ENCODE measurements at places on chromosomes 12 and 14.

GRCh38 chr14:91947475-91948184 lies at the start of gene FBLN5:
Gene FBLN5 (minus strand): TSS chr14:91947694. CDS start chr14:91947229, 465 bp downstream.
- DNase-seq, result peak; percentile 32

DNA sequence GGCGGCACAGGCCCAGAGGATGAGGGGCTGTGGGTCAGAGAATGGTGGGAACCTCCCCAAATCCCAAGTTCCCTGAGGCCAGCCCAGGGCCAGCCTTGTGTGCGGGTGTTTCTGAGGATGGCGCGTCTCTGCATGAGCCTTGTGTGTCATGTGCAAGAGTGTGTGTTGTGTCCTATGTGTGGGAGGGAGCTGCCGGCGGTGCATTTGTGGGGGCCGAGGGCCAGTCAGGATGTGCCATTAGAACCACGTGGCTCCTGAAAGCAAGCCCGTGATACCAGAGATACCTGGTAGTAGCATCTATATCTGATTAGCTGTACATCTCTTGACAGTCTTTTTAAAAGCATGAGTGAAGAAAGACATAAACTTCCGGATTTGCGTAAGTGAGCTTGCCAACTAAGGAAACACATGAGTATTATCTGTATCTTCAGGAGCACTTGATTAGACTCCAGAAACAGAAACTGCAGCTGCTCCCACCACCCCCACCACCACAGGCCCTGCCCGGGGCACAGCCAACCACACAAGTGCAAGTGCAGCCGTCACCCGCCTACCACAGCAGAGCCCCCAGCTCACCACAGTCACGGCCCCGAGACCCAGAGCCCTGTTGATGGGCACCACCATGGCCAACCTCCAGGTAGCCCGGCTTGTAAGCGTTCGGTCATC lies 19.2 kb downstream of the DDX51 start:
- DNase-seq, result no peak

DNA sequence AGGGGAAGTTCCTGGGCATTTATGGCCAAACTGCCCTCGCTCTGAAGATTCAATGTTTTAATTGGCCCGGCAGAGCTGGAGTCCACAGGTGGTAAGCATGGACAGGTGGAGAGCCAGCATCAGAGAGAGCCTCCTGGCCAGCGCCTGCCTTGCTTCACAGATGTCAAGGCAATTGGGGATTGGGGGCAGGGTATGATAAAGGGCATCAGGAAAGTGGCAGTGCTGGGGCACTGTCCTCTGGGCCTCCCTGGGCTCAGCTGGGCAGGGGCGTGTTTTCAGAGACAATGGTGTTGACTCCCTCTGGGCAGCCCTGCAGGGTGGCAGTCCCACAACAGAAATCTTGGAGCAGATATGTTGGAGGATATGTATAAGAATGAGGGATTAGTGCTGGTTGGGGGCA lies 237.3 kb downstream of the CACNA1C start:
- DNase-seq, result no peak

DNA sequence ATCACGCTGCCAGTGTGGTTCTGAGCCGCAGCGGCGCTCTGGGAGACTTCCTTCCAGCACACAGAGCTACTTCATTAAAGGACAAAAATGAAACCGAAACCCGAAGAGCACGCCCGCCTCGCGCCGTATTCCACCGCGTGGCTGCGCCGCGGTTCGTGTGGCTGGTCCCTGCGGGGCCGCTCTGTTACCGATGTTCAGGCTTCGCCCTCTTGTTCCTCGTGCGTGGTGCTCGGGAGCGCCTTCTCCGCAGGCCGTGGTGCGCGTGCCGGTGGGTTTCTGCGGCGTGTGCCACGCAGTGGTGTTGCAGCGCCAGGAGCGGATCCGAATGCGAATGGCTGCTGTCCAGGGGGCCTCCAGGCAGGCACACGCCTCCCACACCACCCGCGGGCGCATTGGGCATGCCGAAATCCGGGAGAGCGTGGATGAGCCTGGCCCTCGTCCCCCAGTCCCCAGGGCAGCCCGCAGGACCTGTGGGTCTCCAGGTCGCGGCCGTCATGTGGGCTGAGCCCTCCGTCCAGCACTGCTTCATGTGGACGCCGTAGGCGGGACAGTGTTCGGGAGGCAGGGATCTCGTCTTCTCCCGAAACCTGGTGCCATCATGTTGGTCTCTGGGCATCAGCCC lies 91.2 kb downstream of the ADGRD1 start:
- DNase-seq, result no peak

- DNase-seq, result no peak
Measured at GRCh38 chr14:69572030-69572840, 2.4 kb downstream of the CCDC177 start.

GRCh38 chr14:49954171-49954631 lies 61.3 kb downstream of the ARF6 start:
- DNase-seq, result no peak

DNA sequence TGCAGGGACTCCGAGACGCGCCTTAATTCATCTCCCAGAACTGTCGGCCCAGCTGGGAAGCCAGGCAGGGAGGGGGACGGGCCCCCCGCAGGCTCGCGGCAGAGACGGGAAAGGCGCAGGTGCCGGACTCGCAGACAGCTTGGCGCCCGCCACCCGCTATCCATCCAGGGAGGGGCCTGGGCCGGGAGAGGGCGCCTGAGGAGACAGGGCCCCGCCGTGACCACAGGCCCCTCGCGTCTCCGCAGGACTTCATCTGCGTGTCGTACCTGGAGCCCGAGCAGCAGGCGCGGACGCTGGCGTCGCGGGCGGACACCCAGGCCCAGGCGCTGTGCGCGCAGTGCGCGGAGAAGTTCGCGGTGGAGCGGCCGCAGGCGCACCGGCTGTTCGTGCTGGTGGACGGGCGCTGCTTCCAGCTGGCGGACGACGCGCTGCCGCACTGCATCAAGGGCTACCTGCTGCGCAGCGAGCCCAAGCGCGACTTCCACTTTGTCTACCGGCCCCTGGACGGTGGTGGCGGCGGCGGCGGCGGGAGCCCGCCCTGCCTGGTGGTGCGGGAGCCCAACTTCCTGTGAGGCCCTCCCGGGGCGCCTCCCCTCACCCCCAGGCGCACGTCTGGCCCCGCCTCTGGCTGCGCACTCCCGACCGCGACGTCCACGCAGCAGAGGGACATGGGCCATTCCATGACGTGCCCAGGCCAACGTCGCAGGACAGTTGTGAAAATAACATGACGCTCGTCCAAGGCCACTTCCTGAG lies 60.6 kb downstream of the LGMN start:
- DNase-seq, result no peak

DNA sequence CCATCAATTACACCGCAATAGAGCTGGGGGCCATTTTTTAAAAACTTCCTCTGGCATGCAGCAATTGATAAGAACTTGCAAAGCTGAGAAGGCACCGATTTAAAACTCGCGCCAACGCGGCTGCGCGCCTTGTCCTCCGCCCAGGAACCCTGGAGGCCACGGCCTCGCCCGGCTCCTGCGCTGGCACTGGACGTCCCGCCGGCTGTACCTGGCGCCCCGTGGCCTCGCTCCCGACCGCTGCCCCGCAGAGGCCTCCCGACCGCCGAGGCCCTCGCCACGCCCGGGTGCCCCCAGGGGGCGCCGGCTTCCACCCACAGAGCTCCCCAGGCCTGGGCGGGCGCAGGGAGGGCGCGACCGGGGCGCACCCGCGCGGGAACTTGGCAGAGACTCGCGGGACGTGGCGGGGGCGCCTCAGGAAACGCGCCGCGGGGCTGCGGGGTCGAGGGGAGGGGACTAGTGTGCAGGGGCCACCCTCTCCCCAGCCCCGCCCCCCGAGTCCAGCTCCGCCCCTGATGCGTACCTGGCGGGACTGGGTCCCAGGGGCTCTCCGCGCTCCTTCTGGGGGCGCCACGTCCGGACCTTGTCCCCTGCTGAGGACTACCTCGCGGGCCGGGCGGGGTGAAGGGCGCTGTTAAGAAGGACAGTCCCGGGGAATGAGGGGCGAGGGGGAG lies 65.7 kb downstream of the TNFAIP2 start:
- DNase-seq, result no peak

GRCh38 chr14:66009089-66009488 lies 477.1 kb upstream of the CCDC196 start:
- DNase-seq, result no peak

DNA sequence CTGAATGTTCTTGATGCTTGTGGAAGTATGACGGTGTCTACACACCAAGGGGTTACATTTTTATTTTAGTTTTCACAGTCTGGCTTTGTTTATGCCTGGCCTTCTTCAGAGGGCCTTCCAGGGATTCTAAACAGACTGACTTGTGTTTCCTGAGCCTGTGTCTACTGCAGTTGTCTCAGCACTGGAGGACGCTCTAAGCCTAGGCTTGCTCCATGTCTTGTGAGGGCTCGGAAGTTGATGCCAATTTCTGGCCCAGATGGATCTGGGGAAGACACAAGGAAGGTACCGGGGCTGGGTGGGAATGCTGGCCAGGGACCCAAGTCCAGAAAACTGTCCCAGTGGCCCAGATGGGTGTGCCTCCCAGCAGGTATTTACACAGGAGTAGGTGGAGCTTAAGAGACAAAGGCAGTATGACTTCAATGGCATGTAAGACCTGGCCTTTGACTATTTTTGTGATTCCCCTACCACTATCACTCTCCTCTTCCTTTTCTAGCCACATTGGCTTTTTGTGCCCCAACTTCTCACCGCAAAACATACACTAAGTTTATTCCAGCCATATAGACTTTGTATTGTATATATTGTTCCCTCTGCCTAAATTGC lies 56.9 kb downstream of the GPR137C start:
- DNase-seq, result no peak

DNA sequence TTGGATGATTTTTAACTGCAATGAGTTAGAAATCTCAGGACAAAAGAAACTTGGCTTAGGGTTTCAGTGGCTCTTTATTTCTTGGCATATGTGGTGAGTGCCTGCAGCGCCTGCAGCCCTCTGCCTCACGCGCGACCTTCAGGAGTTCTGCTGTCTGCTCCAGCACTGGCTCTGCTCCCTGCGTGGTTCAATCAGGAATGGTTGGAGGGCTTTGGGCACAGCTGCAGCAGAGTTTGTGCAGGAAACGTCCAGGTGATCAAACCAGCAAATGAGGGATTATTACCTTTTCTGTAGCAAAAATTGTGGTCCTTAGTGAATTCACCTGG lies 19.8 kb downstream of the PPM1H start:
- no peak for DNase-seq

DNA sequence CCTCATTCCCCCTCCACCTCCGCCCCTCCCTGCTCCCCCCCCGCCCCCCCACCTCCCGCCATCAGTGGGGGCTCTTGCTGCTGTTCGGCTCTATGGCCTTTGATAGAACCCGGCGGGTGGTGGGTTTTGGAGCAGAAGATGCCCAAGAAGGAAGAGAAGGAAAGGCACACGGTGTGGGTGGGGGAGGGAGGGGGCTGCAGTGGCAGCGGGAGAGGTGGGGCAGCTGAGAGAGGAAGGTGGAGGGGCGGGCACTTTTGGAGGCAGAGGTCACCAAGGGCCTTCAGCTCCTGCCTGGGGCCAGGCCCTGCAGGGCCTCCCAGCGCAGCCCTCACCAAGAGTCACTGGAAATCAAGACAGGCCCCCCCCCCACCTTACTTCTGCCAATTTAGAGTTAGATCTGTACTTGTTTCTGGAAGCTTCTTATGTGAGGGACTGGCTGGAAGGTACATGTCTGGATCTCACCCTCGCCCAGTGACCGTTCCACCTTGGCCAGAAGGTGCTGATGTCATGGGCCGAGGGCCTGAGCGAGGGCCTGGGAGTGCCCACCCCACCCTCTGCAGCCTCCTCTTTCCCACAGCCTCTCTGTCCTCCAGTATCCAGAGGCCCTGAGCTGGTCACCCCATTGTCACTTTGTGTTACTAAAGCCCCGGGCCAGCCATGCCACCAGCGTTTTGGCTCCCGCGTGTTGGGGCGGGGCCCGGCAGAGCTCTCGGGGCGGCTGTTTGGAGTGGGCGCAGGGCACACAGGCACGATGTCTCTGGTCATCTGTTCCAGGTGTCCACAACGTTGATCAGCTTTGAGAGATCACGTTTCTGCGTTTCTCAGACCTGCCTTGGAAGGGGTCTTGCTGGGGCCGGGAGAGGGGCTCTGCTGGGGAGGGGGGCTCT lies 153.9 kb downstream of the KIF26A start:
- DNase-seq, result no peak

GRCh38 chr14:60163693-60164092 lies 1.5 kb downstream of the DHRS7 start:
- DNase-seq, result no peak

GRCh38 chr14:91009501-91010152 lies 50.8 kb downstream of the RPS6KA5 start:
- DNase-seq, result no peak

DNA sequence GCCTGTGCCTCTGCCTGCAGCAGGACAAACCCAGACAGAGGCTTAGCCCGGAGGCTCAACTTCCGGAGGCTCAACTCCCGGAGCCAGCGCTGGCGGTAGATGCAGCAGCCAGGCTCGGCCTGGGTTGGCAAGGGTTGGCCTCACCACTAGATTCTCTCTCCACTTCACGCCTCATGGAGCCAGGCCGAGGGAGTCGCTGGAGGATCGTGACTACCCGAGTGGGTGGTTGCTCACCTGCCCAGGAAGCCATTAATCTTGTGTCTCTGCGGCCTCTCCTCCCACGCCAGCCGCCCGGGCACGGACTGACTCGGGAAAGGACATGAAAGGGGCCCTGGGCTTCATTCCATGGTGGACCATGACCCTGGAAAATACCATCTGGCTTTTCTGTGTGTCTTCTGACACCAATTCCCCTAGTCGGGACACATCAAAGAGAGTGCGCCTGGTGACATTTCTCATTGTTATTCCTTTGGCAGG lies 20.8 kb downstream of the ESRRB start:
- no peak for DNase-seq

DNA sequence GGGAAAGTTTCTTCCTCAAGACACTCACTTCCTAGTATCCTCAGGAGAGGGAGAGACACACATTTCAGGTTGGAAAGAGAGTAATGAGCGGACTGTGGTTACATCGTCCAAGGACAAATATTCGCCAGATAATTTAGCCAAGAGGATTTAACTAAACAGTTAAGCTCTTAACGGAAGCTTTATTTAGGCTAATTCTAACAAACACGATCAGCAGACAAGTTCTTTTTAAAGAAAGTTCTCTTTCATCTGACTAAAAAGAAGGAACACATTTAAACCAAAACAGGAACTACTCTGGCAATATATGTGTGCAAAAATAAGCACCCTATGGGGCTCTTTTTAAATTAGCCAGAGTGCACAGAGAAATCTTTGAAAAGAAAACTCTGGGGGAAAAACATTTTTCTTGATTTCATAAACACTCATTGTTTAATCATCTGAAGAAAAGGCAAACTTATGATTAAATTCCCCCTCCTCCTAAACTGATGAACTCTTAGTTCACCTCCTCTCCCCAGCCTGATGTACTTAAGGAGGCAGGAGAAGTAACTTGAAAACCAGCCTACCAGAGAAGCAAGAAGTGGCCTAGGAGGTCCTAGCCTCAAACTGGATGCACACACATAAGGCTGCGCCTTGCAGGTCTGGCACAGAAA lies 13.3 kb upstream of the BTG1 start:
- no peak for DNase-seq

Measured in stimulated activated CD4-positive, alpha-beta T cell treated with anti-CD3 and anti-CD28 coated beads, Interleukin-2, amount 100 ng/mL, for 4 hours (primary cell).